ENCODE measurements at places on chromosomes 5 and 9.

DNA sequence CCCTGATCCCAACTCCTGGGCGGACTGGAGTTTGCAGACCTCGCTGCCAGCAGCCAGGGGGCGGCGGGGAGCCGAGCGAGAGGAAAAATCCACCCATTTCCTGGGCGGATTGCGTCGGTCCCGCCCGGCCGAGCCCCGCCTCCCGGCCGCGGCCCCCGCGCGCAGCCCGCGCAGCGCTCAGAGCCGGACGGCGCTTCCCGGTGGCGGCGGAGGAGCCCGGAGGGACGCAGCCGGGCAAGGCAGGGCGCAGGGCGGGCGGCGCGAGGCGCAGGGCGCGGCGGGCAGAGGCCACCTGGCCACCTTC is at the start of gene OLFM1:
Gene OLFM1 (plus strand): TSS at position 180 of the 304 bp plus-strand sequence. CDS start 322 bp downstream, outside the sequence.
- no peak for DNase-seq

GRCh38 chr9:86187121-86187520 is 72.3 kb downstream of the C9orf153 start:
- DNase-seq: no peak

- DNase-seq: no peak
Observed at GRCh38 chr5:90191352-90192045, 218.1 kb downstream of the CETN3 start.

GRCh38 chr5:100902440-100903038 is 543 bp downstream of the ST8SIA4 start:
- DNase-seq: no peak

GRCh38 chr9:137007108-137007815 is 10.9 kb upstream of the CLIC3 start:
- no peak for DNase-seq

GRCh38 chr5:147809830-147810666 is 21.4 kb downstream of the SPINK1 start:
- no peak for DNase-seq

DNA sequence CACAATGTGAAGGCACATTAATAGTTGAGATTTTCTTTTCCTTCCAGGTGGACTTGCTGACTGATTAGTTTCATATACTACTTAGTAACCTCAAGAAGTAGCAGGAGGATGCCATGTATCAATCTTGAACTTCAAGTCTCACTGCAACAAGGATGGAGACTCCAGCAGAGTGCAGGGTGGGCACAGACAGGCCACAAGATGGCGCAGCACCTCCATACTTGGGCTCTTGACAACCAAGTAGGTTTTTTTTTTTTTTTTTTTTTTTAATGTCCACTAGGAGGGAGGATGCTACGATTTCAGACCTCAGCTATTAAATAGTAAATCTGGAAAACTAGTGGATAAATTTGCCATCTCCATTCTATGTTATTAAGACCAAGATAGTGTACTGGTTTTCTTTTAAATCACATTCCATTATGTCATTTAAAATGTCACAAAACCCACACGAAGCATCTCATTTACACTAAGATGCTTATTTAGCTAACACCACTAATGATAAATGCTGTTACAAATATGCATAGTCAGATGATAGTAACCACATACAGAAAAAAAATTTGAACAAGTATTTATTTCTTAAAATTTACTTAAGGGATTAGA is 58.6 kb downstream of the IL6ST start:
- DNase-seq: no peak

DNA sequence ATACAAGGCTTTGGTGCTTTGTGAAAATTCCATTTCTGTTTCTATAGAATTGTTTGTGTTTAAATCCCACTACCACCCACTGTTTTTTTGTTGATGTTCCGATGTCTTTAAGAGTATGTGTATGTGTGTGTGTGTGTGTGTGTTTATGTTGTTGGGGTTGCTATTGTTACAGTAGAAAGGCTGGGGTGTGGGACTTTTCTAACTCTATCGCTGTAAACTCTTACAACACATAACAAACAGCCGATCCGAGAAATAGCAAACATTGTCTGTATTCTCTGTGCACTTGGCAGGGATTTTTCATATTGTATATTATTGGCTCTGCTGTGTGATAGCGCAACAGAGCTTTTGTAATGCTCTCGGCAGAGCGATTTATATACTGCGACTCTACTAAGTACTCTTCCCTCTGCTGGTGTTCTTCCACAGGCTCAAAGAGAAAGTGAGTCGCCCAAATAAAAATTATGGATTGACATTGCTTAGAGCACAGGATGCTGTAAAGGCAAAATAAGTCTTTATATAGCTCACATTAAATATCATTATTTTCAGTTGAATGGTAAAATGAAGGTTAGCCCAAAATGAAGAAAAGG is 492.2 kb upstream of the ARRDC3 start:
- no peak for DNase-seq

GRCh38 chr9:88087906-88088305 is 50.4 kb downstream of the SPATA31C2 start:
- DNase-seq: no peak

GRCh38 chr5:39970117-39970798 is 545.5 kb upstream of the DAB2 start:
- DNase-seq: no peak

DNA sequence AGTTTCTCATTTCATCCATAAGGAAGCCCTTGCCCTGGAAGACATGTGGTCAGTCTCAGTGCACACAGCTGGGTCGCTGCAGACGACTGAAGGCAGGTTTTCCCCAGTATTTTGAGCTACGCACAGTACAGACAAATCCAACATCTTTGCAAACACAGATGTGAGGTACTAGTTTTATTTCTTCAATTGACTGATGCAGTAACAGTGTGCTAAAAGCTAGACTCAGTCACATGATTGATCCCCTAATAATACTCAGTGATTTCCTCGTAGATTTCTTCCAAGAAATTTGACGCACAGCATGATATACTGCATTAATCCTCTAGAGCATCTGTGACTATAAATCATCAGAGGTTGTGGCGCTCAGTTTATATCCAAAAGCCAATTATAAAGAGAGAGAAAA is 346.1 kb downstream of the DIRAS2 start:
- no peak for DNase-seq

- no peak for DNase-seq
Observed at GRCh38 chr5:73229271-73229670, 56.3 kb downstream of the TMEM174 start.

GRCh38 chr9:72864327-72864726 is 88.5 kb downstream of the ALDH1A1 start:
- DNase-seq: no peak
